ENCODE measurements at places on chromosomes 13 and 19. TPM values are rescaled to one million over a fixed set of nuclear protein-coding genes. Genes with fewer than 3 reads are reported as not detected.

Gene KLK14
- total RNA-seq: 9.5 TPM

DNA sequence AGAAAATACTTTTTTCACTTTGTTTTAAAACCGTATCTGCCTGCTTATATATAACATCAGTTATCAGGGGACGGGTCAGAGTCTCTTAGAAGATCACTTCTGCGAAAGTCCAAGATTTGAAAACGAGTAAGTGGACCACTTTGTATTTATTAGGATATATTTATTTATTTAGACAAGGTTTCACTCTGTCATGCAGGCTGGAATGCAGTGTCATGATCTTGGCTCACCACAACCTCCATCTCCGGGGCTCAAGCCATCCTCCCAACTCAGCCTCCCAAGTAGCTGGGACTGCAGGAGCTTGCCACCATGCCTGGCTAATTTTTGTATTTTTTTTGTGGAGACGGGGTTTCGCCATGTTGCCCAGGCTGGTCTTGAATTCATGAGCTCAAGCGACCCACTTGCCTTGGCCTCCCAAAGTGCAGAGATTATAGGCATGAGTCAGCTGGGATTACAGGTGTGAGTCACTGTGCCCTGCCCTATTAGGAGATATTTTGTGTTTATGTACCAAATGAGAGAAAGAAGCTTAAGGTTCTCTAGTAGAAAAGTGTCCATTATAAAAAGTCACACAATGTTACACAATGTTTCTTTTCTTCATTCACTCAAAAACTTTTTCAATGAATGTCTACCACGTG is 39.5 kb downstream of the RASL11A start:
- DNase-seq: no peak

DNA sequence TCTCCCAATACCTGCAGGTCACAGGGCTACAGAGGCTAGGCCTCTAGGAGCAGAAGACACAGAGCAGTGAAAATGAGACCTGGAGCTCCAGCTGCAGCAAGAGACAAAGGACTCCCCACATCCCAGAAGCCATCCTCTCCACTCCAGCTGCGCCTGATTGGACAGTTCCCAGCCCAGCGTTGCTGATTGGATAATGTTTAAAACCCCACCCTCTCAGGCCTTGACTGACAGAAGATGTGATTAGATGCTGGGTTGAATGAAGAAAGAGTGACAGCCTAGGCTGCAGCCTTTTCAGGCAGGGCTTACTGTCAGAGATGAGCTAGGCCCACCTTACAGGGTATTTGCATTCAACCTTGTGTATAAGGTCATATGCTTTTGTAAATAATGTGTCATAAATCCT is 59.4 kb downstream of the ZNF708 start:
- no peak for DNase-seq

Gene PBX4
- total RNA-seq: 5.0 TPM

Gene ITGBL1
- total RNA-seq: 5.0 TPM

Measured in skin of body (tissue), 3 donors.